ENCODE measurements at places on chromosomes 5 and 9.

DNA sequence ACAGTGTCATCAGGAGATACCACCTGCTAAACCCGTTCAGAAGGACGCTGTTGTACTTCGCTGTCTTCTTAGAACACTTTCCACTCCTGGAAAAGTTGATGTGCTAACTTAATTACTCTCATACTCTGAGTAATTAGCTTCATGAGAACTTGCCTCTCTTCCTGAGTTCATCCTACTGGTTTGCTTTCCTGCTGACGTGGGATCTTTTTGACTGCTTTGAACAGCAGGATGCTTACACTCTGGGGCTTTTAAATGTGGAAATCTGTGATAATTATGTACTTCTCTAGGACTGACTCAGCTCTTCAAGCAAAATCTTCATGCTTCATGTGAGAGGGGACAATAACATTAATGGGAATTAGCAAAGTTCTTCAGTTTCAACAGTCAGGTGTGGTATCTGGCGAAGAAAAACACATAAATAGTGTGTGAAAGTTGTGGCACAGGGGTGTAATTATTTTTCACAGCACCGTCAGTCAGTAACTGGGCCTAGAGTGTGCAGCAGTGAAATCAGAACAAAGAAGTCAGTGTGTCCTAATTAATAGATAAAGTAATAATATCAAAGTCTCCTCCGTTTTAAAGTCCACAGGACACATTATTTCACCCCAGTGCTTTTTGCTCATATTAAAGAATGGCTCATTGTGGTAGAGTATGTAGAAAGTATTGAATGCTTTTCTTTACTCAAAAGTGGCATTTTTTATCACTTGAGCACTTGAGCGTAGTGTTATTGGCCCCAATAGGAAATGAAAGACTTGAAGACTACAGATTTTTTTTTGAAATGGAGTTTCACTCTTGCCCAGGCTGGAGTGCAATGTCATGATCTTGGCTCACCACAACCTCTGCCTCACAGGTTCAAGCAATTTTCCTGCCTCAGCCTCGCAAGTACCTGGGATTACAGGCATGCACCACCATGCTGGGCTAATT is 140.9 kb upstream of the DMRT1 start:
- no peak for DNase-seq

DNA sequence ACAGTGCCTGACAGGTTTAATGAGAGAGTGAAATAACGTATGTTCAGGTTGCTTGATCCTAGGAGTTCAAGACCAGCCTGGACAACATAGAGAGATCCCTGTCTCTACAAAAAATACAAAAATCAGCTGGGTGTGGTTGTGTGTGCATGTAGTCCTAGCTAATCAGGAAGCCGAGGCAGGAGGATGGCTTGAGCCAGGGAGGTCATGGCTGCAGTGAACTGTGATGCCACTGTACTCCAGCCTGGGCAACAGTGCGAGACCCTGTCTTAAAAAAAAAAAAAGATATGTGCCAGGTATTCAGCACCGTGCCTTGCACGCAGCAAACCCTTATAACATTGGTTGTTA is 38.8 kb upstream of the SPRY4 start:
- no peak for DNase-seq

GRCh38 chr5:179967489-179967888 is 59.8 kb upstream of the TBC1D9B start:
- DNase-seq, result no peak

DNA sequence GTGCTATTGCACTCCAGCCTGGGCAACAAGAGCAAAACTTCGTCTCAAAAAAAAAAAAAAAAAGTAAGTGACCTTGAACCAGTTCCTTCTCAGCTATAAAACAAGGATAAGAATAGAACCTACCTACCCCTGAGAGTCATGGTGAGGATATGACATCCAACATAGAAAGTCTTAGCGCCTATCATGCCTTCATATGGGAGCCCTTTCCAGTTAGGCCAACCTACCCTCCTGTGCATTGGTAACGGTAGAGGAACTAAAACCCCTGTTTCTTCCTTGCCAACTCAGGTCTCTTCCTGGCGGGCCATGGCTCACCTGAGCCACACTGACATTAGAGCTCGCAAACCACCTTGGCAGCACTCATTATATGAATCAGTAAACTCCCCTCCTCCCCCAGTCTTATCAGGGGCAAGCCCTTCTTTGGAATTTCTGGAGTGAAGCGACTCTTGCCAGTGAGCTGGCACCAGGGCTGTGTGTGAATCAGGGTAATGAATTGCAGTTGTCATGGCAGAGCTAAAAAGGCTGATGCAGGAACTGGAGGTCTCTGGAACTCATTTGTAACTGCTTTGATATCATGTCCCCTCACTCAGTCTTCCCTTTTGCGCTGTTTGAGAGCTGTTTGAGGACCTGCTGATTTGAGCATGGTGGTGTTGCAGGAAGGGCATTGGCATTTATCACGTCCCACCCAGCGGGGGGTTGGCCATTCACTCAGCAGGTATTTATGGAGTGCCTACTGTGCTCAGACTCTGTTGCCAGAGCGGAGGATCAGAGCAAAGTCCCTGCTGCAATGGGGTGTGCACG is 10.3 kb downstream of the WWC1 start:
- DNase-seq, result no peak

DNA sequence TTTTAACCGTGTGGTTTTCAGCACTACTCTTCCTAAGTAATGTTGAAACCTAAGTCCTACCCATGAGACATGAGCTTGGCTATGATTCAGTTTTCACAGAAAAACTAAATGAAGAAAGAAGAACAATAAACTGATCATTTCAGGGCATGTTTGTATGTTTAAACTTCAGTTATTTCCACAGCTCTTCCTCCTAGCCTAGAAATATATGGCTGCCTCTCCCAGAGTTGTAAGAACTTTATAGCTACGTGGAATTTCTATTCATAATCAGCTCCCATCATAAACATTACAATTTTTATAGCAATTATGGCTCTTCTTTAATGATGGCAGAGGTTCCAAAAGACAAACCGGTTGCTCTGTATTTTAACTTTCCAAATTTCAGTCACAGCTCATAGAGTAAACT is 314.7 kb upstream of the ADAMTSL1 start:
- DNase-seq, result no peak

- no peak for DNase-seq
Measured at GRCh38 chr5:127235136-127235535, 55.5 kb upstream of the MEGF10 start.

DNA sequence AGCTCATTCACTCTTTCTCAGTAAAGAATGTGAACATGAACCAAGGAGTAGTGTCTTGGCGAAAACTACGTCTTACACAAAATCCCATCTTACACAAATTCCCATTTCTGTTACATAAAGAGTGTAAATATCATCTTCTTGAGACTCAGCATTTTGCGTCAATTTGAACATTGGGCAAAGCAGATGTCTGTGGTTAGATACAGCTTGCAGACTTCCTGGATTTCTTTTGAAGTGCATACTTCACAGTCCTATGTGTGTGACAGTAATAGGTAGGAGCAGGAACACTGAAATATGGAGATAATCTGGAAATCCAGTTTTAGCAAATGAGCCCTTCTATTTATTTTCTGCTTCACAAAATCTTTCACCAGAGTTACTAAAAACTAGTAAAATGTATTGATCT is 58.8 kb downstream of the C6 start:
- DNase-seq, result no peak

DNA sequence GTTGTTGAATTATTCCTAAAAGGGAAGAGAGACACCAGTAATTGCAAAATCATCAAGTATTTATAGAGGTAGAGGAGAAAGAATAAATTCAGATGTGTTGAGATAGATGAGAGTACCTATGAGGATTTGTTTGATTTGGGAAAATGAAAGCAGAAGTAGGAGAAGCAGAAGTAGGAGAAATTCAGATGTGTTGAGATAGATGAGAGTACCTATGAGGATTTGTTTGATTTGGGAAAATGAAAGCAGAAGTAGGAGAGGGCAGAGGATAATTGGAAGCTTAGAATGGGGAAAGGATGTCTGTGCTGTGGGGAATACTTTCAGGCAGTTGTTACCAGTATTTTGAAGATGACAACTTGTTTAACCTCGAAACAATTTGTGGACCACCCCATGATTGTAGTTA is 35.1 kb upstream of the ZCCHC7 start:
- no peak for DNase-seq

DNA sequence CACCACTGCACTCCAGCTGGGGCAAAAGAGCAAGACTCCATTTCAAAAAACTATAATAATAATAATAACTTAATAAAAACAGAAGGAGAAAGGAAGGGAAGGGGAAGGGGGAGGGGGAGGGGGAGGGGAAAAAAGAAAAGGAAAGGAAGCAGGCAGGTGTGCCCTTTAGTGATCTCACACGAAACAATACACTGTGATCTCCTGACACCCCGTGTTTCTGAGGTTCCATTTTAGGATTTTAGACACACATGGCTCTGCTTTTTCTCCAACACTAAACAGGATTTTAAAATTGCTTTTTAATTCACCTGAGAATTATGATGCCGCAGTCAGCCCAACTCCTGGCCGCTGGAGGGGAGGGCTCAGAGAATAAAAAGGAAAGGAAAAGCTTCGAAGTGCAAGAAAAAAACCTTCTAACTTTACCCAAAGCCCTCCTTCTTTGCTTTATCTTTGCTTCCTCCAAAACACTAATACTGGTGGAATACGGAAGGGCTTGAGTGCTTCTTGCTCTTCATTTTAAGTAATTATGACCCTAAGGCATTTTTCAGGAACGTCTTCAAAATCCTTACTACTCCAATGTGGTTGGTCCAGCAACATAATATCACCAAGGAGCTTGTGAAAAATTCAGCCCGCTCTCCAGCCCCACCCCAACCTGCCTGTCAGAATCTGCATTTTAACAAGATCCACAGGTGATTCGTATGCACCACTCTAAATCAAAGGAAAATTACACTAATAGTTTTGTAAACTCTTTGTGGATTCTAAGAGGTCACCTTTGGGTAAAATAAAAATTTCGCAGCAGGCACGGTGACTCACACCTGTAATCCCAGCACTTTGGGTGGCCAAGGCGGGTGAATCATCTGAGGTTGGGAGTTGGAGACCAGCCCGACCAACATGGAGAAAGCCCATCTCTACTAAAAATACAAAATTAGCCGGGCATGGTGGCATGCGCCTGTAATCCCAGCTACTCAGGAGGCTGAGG is 66.0 kb downstream of the MYO10 start:
- DNase-seq, result no peak

GRCh38 chr5:73231246-73231778 is 58.3 kb downstream of the TMEM174 start:
- no peak for DNase-seq

DNA sequence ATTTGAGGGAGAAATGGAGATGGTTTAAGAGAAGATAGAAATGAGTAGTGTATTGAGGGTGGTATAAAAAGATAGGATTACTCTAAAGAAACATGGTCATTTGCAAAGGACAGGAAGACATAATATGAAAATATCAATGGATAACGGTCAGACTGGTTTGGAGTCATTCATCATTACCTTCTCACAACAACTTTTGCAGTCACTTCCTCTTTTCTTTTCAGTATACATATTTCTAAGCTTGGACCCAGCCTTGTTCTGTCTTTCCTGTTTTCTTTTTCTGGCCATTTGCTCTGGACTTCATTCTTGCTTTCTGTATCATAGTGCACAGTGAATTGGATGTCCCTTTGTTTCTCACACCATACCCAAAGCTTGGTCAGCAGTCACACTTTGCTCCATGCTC is 966.5 kb upstream of the TYRP1 start:
- no peak for DNase-seq

- peak; percentile 10 for DNase-seq
Measured at GRCh38 chr5:54254482-54255198, 55.7 kb downstream of the ARL15 start.

DNA sequence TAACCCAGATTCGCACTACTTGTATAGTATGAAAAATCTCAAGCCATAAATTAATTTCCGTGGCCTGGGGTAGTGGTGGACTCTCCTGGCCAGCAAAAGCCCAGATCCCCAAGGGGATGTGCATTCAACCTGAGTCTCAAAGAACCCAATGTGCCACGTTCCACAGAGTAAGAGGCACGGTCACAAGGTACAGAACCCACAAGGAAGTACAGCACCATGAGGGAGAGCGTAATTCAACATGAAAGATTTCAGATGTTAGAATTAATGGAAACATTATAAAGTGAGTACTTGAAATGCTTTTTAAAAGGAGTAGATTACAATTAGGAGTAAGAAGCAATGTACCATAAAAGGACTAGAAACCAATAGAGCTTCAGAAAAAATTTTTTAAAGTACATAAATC is 23.4 kb downstream of the SRD5A1 start:
- no peak for DNase-seq

DNA sequence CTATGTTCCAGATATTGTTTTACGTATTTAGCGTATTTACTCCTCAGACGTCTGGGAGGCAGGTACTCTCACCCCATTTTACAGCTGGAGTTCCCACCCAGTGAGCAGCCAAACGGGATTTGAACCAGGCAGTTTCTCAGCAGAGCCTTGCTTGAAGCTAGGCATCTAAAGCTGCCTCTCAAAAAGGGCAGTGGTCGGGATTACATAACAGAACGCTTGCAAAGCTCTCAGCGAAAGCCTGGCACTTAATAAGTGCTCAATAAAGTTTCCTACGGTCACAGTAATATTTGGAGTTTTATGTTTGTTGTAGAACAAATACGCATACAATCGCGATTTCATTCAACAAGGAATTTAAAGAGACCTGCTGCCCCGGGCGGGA is 286 bp upstream of the BSPRY start:
- no peak for DNase-seq

GRCh38 chr5:152466085-152466745 is 61.1 kb upstream of the NMUR2 start:
- DNase-seq, result no peak

GRCh38 chr9:134970719-134971118 is 53.0 kb upstream of the FCN1 start:
- no peak for DNase-seq

- DNase-seq, result peak; percentile 98
Measured at GRCh38 chr5:179731791-179732411, 721 bp upstream of the MAML1 start.

DNA sequence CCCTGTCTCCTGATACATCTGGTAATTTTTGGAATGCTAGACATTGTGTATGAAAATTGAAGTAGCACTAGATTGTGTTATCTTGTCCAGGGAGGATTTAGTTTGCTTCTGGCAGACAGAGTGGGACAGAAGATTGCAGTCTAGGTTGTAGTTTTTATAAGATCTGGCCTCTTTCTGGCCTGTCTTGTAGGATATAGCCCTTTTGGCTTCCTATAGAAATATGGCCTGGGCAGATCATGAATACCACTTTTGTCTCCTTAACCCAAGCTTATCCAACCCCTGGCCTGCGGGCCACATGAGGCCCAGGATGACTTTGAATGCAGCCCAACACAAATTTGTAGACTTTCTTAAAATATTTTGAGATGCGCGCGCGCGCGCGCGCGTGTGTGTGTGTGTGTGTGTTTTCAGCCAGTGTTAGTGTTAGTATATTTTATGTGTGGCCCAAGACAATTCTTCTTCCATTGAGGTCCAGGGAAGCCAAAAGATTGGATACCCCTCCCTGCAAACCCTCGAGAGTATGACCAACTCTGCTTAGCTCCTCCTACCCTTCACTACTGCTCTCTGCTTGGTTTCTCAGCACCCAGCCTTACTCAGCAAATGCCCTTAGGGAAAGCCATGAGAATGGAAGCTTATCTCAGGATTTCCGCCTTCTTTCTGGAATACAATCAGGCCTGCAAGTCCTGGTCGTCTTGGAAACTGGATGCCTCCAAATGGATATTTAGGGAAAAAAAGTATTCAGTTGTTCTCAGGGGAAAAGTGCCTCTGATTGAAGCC is 26.5 kb downstream of the ANKRD33B start:
- no peak for DNase-seq

All from inflammatory macrophage treated with lipopolysaccharide for 4 hours (primary cell).